Activated T-cell treated with anti-CD3 and anti-CD28 coated beads for 4 hours (primary cell): ENCODE measurements at places on chromosomes 11 and 22.

DNA sequence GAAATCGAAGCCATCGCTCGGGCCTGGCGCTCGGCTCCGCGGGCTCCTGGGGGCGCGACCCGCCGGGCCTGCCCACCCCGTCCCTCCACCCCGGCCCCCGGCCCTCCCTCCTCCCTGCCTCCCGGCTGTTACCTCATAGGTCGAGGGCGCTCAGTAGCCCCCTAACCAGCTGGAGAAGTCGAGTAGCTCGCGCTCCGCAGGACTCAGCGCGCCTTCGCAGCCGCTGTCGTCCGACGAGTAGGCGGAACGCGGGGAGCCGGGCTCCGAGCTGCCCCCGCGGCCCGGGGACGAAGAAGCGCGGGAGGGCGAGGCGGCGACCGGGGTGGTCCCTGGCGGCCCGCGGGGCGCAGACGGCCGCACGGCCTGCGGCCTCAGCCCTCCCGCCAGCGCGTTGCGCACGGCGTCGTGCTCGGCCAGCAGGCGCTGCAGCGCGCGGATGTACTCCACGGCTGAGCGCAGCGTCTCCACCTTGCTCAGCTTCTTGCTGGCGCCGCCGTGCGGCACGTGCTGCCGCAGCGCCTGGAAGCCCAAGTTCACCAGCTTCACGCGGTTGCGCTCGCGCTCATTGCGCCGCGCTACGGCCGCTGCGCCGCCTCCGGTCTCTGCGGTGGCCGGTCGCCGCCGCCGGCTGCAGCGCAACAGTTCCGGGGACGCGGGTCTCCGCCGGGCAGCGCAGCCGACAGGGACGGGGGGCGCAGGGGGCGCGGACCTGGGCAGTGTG is 627 bp downstream of the ASCL2 start:
- no peak for DNase-seq

DNA sequence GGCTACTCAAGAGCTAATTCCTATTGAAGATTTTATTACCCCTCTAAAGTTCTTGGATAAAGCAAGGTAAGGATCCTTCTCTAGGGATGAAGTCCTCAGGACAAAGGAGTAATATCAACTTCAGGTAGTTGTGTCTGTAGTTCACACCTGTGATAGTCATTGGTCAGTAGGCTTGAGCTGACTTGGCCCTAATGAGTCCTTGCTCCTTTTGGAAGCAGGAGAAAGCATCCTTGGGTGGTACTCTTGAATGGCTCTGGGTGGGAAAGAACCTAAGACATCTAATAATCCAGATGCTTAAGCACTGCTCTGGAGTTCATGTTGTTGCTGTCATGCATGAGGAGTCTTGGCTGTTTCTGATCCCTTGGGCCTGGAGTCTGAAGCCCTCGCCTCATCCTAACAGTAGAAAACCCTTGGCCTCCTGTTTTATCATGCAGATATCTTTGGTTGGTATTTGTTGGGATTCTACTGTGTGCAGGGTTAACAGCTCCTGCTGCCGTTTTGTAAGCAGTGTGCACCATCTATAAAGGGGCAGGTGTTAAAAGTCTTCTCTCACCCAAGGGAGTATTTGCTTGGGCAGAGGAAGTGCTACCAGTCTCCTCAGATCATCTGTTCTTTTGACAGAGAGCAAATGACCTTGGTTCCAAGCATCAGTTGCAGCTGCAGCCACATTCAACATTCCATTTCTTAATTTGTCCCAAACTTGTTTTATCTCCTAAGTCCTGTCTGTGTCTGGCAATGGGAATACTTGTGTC is 2.7 kb downstream of the MRPL40 start:
- DNase-seq = no peak

DNA sequence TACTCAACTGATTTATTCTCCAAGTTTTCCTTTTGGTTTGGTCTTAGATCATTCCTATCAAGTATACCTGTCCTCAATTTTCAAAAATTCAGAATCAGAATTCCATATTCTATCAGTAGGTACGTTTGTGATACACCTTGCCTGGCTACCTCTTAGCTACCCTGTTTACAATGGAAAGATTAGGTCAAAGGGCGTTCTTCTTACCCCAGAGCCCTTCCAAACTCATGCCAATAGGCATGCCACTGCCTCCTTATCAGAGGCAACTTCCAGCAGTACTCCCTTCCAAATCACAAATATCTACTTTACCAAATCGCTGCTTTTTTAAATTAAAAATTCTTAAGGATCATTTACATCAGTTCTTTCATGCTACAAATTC is 1.0 kb downstream of the PATL1 start:
- no peak for DNase-seq

DNA sequence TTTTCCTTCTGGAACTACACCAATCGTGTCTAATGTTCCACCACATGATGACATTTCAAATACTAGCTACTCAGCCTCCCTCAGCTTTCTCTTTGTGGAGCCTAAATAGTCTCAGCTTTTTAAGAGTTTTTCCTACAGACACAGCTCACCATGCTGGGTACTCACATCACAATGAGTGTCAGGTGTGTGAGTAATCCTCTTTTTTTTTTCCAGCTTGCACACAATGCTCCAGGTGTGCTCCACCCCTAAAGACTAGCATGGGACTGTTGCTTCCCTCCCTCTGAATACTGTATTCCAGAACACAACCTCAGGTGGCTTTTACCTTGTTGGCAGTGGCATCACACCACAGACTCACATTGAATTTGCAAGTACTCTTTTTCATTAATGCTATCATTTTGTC is 11.7 kb downstream of the BTG4 start:
- DNase-seq = no peak

DNA sequence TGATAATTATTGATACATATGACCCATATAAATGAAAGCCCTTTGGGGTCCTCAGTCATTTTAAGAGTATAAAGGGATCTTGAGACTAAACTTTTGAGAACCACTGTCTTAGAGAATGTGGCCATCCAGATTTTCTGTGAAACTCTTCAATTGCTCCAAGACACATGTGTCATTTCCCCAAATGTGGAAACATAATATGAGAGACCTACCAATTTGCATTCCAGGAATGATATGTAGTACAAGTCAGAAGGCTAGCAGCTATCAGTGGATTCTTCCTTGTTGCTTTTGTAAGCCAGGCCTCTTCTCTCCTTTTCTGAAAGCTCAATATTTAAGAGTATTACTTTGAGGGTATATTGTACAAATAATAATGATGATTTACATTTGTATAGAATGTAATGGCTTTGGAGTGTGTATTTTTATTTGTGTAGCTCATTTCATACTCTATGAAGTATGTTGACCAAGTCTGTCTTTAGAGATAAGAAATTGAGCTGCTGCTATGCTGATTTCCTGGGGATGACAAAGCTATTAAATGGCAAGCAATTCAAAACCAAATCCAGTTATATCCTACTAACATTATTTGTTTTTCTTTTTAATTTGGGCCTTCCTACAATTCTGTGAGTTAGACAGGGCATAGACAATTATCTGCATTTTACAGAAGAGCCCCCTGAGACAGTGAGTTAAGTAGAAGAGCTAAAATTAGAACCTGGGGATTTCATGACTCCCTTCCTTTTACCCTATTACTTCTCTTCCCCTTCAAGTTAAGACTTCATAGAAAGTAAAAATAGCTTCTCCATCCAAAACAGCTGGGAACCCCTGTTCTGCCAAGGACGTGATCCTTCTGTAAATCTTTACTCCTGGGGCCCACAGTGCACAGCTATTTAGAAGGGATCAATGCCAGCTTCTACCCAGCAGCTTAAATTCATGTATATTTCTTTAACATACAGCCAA is 131.9 kb downstream of the WNT11 start:
- DNase-seq = no peak

DNA sequence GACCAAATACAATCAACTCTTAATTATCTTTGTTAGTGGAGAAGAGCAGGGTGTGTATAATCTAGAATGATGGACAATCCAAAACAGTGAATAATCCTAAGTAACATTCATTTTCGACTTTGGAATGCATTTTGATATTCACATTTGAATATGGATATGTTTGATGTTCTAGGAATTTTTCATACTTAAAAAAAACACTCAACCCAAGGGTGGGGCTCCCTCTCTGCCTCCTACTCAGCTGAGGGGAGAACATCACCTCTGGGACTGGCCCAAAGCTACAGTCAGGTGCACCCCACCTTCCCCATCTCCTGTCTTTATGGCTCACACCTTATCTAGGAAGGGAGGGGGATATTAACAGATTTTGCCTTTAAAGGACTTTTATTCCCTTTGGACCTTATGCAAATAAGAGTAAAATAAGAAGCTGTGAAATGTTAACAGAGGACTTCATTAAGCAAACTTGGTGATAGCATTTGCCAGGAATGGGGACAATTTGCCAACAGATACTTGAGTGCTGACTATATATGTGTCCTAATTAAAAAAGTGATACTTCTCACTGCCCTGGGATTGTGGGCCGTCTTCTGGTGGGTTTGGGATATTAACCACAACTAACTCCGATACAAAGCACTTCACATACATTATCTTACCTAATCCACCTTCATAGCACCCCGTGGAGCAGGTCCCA is 187.0 kb downstream of the ST3GAL4 start:
- DNase-seq = no peak

DNA sequence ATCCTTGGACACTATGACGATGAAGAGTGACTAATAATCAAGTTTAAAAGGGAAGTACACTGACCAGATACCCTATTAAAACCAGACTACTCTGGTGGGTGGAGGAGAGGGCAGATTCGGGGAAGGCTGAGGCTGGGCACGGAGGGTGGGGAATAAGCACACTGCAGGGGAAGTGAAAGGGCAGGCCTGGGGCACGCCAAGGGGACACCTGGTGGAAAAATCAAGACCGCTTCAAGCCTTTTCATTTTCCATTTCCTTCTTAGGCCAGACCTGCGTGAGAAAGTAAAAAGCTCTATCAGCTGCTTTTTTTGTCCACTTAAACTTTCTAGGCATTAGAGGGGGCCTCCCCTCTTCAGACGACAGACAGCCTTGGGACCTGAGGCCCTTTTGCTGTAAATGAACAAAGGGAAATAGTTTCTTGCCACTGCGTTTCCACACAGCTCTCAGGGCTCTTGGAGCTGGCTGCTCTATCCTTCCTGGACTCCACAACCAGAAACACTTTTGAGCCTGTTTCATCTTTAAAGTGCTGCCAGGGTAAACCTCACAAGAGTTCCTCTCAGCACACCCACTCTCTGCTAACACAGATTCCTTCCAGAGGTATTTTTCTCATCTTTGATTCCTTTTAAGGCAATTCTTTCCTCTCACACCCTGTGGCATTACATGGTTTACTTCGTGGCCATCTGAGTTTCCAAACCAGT is 25.0 kb upstream of the SERPIND1 start:
- DNase-seq = no peak

GRCh38 chr22:31692186-31692886 is 30.3 kb upstream of the PISD start:
- no peak for DNase-seq

DNA sequence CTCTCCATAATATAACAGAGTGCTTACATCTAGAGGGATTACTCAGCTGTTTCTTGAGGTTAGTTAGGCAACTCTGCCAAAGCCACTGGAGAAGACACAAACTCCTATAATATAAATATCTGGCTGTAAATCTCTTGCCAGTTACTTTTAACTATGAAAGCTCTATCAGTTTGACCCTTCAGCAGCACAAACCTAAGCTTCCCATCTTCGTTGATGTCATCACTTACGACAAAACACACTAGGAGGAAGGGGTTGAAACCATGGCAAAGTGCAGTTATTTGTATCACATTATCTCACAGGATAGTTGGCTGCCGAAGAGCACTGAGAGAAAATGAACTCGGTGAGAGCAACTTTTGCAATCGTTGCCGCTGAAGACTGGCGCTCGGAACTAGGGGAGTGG is 922.1 kb downstream of the OPCML start:
- no peak for DNase-seq

DNA sequence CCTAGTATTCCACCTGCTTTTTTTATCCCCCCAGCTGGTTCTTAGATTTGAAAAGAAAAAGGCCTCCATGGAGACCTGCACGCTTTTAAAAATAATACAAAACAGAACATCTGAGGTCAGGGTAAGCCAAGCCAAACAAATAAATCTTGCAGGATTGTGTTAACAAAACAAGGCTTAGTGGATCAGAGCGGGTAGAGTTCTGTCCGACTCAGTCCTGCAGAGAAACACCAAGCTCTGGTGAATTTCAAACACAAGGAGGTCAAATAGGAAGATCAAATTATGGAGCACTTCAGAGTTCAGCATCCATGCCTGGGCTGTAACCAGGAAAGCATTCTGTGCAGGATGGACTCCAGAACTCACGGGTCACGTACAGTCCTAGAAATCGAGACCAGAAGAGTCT is 86.9 kb downstream of the SYN3 start:
- DNase-seq = no peak

GRCh38 chr11:82857145-82857544 is 43.1 kb downstream of the PRCP start:
- DNase-seq = no peak

GRCh38 chr11:94830722-94831510 is 62.8 kb downstream of the AMOTL1 start:
- no peak for DNase-seq

GRCh38 chr22:41833369-41834004 is 582 bp downstream of the SREBF2 start:
- peak; percentile 19 for DNase-seq

DNA sequence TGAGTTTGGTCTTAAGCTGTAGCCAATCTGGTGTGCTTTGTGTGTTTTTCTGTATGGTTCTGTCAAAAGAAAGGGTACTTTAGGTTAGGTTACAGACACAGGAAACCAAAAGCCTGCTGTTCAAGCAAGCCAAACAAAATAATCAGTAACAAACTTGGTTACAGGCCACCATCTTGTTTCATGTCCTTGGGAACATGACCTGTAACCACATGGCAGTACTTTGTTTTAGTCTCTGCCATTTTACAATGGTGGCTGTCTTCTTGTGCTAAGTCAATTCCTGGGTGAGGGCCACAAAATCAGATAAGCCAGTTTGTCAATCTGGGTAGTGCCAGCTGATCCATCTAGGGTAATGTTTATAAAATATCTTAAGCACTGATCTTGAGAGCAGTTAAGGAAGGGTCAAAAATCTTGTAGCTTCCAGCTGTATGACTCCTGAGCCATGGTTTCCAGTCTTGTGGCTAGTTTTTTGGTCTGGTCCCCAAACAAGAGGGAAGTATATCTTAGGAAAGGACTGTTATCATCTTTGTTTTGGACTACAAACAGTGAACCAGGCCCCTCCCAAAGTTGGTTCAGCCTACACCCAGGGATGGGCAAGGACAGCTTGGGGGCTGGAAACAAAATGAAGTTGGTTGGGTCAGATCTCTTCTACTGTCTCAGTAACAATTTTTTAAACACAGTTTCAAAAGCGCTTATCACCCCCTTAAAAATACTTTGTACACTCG is 90.0 kb downstream of the IGLL5 start:
- no peak for DNase-seq

- DNase-seq = no peak
Observed at GRCh38 chr11:8389029-8389996, 125.6 kb upstream of the LMO1 start.

- DNase-seq = no peak
Observed at GRCh38 chr22:26817926-26818325, 160.5 kb downstream of the MIAT start.

GRCh38 chr11:68542617-68543016 is 82.1 kb downstream of the PPP6R3 start:
- no peak for DNase-seq

DNA sequence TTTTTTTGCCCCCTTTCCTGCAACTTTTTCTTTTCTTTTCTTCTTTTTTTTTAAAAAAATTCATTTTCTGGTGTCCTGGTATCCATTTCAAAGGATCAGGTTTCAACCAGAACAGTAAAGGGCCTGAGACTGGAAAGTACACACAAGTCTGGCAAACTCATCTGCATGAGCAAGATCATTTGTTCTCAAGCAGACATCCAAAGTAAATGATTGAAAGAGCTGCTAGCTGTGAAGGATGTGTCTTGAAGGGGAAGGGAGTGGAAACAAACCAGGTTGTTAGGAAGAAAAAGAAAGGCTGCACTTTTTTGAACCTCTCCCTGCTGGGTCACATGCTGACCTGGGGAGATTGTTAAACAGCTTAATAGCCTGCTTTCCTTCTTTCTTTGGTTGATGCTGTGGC is 5.3 kb downstream of the YAP1 start:
- DNase-seq = no peak
